ENCODE measurements at places on chromosomes 1 and 21. TPM values are rescaled to one million over a fixed set of nuclear protein-coding genes. Genes with fewer than 3 reads are reported as not detected.

GRCh38 chr1:175512637-175513412 lies 230.6 kb downstream of the TNR start:
- no peak for DNase-seq

DNA sequence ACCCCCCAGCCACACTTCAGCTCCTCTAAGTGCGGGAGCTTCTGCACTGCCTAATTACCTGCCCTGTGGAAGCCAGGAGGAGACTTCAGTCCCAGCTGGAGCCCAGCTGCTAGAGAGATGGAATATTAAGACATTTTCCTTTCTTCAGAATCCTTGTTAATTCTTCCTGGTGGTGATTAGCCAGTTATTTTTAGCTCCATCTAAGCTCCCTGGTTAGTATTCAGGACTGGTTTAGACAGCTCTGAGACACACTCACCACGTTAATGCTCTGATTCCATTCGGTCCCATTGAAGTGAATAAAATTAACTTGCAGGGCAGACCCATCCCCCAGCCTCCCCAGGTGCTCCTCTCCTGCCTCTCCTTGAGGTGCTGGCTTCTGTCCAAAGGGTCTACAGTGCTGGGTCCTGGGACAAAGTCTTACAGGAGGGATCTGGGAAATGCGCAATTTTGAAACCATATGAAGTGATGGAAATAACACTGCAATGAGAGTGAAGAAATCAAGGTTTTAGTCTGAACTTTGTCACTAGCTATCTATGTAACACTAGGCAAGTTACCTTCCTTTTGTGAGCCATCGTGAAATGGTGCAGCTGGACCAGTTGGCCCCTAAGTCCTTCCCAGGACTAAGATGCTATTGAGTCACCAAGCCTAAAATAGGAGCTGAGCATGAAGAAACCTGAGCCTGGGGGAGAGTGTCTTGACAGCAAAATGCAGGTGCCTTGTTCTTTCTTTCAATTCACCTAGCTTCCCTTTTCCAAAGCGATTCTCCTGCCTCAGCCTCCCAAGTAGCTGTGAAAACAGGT lies 117.4 kb upstream of the ATP1A1 start:
- no peak for DNase-seq

- peak; percentile 7 for DNase-seq
Measured at GRCh38 chr1:176206006-176206960, 803 bp downstream of the COP1 start.

GRCh38 chr1:38153778-38154470 lies 107.3 kb upstream of the POU3F1 start:
- DNase-seq, result no peak

Gene RPAP2
- total RNA-seq, result 31.0 TPM

DNA sequence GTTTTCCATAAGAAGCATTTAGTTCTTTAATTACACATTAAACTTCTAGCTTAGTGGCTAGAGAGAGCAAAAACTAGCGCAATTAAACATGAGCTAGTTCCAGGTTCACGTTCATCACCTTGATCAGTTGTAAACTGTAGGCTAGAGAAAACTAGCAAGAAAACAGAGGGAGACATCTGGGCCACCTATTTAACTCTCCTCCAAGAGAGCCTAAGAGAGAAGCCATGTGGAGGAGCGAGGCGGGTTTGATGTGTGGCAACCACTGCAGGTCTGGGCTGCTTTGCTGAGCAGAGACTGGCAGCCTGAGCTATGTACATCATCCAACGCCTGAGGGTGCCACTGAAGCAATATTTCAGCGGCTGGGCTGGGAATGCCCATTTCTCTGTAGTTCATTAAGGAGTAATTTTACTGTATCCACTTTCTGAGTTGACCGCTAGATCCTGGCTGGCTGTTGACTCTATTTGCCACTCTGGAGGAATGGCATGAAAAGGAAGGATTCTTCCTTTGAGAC lies 252.9 kb downstream of the DYRK1A start:
- no peak for DNase-seq

Gene OXCT2
- total RNA-seq, result 0.74 TPM

Gene KCNN3
- 0.40 TPM for total RNA-seq

- DNase-seq, result no peak
Measured at GRCh38 chr1:224217655-224218623, 34.9 kb downstream of the DEGS1 start.

- DNase-seq, result no peak
Measured at GRCh38 chr1:64921771-64922170, 44.6 kb downstream of the JAK1 start.

Gene CACHD1
- total RNA-seq, result 3.2 TPM

Gene DHDDS
- total RNA-seq, result 24.9 TPM

DNA sequence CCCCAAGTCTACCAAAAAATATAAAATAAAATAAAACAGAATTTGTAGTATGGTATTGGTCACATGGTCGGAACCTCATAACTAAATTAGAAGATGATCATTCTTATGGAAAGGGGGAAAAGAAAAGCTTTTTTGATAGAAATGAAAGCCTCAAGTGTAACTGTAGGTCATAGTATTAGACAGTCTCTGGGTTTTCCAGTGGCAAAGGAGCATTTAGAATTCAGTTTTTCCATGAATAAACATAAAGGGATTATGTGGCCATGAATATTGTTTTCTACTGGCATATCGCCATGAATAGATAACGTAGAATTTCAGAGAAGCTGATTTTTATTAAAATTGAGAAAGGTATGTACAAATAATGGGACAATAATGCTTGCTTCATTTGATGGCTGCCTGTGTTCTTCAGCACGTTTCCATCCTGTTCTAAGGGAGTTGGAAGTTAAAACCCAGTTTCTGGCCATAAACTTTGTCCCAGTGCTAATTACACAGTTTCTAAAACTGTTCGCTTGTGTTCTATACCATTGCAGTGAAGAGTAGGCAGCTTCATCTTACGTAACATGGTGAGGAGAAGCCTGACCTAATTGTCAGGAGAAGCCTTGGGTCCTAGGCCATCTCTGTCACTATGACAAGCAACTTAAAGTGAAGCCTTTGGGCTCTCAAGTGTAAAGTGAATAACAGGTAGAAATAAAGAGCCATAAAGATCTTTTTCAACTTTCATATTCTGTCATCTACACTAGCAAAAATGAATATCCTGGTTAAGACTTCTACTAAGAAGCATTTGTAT lies 70.5 kb upstream of the PGD start:
- DNase-seq, result no peak

DNA sequence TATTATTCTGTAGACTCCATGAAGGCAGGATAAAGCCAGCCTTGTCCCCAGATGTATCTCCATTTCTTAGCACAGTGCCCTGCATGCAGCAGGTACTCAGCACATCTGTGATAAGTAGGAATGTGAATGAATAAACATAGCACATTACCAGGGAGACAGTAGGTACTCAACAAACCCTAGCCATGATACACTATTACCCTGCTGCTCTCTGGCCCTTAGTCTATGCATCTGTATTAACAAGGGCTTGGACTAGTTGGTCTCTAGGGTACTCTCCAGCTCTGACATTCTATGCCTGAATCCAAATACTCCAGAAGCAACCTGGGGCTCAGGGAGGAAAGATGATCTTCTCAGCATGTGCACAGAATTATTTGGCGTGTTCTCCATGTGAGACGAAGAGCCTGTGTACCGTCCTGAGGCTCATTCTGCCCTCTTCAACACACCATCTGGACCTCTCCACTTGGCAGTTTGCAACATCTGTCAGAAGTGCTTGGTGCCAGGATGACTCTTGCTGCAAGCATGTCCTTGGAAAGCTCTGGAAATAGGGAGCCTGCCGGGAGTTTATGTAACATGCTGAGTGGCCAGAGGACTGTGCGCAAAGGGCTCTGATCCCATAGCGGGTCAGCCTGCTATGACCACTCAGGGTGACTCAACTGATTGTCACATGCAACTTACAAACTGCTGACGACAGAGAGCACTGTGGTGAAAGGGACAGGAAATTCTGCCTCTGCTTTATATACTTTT lies 228.2 kb upstream of the USP24 start:
- peak; percentile 91 for DNase-seq

DNA sequence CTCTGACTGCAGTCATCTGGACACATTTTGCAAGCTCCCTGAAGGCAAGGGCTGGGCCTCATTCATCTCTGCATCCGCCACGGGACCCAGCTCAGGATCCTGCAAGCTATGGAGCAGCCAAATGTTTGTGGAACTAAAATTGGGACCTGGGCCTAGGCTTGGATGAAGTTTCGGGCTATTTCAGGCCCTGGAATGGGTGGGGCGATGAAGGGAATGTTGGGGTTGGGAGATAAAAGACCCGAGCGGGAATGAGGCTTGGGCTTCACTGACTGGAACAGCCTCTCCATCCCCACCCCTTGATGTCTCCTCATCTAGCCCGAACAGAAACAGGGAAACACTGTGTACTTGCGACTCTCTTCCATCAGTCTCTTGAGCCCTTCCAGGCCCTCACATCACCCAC lies 7.3 kb upstream of the AHCYL1 start:
- DNase-seq, result no peak

Data from NCI-H460 (cell line).